Activated CD8-positive, alpha-beta memory T cell treated with anti-CD3 and anti-CD28 coated beads, Interleukin-2, amount 10 ng/mL, durations not matched to agents 7 days and 5 days (primary cell): ENCODE measurements at places on chromosomes 3 and 15. TPM values are rescaled to one million over a fixed set of nuclear protein-coding genes. Genes with fewer than 3 reads are reported as not detected.

GRCh38 chr3:63192248-63192647 is 85.9 kb upstream of the SYNPR start:
- DNase-seq = no peak

- no peak for DNase-seq
Observed at GRCh38 chr3:34207806-34208205, 409.4 kb downstream of the PDCD6IP start.

DNA sequence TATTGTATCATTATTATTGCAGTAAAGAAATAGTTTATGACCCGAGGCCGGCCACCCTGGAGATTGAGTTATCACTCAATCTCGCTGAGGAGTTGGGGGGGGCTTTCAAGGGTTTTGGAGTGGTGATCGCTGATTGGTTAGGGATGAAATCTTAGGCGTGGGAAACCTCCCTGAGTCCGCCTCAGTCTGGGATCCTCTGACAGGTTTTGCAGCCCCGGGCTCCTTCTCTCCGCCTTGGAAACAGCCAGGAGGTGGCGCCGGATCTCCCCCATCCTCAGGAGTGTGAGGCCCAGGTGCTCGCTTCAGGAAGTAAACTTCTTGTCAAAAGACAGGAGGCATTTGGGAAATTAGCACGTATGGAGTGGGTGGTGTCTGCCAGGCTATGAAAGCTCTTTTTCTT is 41.1 kb upstream of the SEC61A1 start:
- DNase-seq = no peak

Gene LRRC2
- total RNA-seq = not detected
